Activated CD4-positive, alpha-beta T cell treated with anti-CD3 and anti-CD28 coated beads, Interleukin-2, amount 50 U/mL, for 16 hours (primary cell): ENCODE measurements at places on chromosomes 1 and 21.

DNA sequence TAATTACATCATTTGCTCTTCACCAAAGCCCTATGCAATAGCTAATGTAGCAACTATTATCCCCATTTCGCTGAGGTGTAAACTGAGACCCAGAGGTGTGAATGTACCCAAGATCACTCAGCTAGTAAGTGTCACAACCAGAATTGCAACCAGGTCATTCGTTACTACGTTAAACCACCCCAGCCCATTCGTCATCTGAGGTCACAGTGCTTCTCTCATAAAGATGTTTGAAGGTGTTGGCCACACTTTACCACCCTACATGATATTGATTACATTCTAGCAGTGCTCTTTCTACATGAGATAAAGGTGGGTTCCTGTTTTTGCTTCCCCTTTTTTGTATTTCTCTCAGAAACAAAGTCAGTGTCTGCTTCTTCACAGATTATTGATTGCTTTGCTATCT lies 195.3 kb downstream of the ZBTB18 start:
- no peak for DNase-seq

- DNase-seq = no peak
Observed at GRCh38 chr1:168959382-168959781, 147.1 kb upstream of the ATP1B1 start.

DNA sequence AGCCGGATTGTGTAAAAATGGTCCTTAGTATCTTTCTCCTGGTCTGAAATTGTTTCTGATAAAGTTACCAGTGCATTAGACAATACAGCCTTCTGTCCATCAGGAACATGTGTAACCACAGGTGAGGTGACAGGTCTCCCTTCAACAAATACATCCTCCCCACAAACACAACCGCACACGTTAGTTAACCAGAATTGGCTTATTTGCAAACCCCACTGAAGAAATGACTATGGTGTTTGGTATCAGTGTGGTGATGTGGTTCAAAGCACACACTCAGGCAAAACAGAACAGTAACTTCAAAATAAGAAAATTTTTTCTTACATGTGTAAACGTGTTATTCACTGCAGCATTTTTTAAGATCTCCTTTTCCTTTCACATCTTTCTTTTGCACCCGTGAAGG lies 517.2 kb upstream of the NR5A2 start:
- no peak for DNase-seq

- no peak for DNase-seq
Observed at GRCh38 chr1:228198977-228199590, 8.8 kb upstream of the OBSCN start.

GRCh38 chr1:84078842-84079202 lies 65.2 kb upstream of the PRKACB start:
- DNase-seq = no peak
